IPS-NIHi11 (cell line): ENCODE measurements at places on chromosomes 13 and 19.

GRCh38 chr13:23859455-23859854, 29.7 kb downstream of the MIPEP start:
- DNase-seq, result no peak

DNA sequence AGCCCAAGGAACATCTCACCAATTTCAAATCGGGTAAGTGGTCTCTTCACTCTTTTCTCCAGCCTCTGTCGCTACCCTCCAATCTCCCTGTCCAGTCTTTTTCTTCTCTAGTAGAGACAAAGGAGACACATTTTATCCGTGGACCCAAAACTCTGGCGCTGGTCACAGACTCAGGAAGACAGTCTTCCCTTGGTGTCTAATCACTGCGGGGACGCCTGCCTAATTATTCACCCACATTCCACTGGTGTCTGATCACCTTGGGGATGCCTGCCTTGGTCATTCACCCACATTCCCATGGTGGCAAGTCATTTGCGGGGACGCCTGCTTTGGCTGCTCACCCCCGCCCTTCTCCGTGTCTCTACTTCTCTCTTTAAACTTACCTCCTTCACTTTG, 13.8 kb upstream of the OR10H1 start:
- DNase-seq, result no peak

GRCh38 chr13:110562036-110562597, 595 bp upstream of the RAB20 start:
- no peak for DNase-seq

DNA sequence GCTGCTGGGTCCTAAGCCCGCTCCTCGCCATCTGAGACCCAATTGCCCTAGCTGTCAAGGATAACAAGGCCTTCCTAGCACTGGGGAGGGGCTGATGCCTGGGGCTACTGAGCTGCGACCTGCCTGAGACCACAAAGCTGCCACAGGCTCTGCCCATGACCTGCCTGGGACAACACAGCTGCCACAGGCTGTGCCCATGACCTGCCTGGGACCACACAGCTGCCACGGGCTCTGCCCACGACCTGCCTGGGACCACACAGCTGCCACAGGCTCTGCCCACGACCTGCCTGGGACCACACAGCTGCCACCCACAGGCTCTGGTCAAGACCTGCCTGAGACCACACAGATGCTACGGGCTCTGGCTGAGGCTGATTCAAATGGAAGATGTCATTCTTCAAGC, 54.8 kb downstream of the EPS15L1 start:
- no peak for DNase-seq

DNA sequence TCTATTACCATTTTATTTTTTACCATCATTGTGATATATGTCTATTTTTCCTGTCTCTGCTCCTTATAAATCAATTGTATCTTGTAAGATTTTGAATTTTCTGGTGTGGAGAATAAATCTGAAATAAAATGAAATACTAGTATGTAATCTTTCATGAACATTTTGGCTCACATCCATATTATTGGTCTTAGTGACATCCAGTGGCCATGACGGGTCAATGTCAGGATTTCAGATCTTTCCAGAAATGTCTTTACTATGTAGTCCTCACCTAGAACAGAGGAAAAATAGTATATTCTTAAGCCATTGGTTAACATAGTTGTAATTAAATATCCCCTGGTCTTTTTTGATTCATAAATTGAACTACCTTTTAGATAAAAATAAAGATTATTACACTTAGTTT, 109.8 kb upstream of the GPC6 start:
- DNase-seq, result no peak
